ENCODE measurements at places on chromosomes 2 and 18.

DNA sequence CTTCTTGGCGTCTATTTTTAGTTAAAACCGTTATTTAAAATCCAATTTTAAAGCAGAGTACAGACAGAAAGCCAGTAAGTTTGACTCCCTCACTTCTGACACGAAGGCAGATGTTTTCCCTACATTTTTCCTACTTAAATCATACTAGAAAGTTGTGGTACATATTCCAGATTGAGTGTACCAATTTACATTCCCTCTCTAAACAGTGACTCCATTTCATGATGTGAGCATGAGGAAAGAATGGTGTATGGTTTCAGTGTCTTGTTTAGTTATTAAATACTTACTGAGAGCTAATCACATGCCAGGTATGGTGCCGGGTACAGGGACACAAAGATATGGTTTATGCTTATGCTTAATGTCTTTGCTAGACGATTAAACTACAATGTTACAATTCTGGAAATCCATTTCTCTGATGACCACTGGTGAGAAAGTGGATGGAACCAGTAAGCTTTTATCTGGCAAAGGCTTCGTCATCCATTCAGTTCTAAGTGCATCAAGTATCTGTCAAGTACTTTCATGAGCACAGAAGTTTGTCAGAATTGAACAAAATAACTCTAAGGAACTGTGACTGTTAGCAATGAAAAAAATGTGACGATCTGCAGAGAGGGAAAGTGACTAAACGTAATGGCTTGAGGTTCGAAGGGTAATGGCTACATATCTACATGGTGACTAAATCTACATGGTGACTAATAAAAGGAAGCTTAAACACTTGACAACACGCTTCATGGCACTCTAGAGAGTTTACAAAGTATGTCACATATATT, 25.7 kb downstream of the MAP4K3 start:
- no peak for DNase-seq

DNA sequence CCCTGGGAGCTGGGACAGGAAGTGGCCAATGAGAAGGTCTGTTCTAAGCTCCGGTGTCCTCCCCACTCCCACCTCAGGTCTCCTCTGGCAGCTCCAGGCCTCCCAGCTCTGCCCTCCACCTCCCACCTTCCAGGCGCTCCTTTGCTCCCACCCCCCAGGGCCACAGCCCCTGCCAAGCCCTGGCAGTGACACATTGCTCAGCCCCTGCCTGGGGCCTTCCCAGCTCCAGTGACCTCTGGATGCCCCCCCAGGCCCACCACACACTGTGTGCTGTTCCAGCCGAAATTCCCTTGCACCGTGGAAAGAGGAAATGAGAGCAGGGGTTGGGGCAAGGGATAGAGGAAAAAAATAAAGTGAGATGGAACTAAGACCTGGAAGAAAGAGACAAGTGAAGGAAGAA, 289.6 kb downstream of the CYP26B1 start:
- DNase-seq: no peak

- no peak for DNase-seq
Observed at GRCh38 chr2:10556271-10557140, 108.4 kb upstream of the ODC1 start.

- DNase-seq: no peak
Observed at GRCh38 chr2:149808556-149808955, 221.0 kb upstream of the MMADHC start.

- DNase-seq: no peak
Observed at GRCh38 chr18:79517341-79517740, 121.6 kb downstream of the NFATC1 start.

Data from NCI-H1436 (cell line).